ENCODE measurements at places on chromosomes 4 and X. TPM values are rescaled to one million over a fixed set of nuclear protein-coding genes. Genes with fewer than 3 reads are reported as not detected.

- no peak for DNase-seq
Measured at GRCh38 chr4:139721789-139722188, 56.2 kb downstream of the MGST2 start.

GRCh38 chr4:23934223-23934622 is 44.4 kb upstream of the PPARGC1A start:
- DNase-seq, result no peak

GRCh38 chr4:20106921-20107320 is 144.8 kb upstream of the SLIT2 start:
- no peak for DNase-seq

GRCh38 chrX:18390941-18391538 is 34.4 kb upstream of the CDKL5 start:
- DNase-seq, result no peak

DNA sequence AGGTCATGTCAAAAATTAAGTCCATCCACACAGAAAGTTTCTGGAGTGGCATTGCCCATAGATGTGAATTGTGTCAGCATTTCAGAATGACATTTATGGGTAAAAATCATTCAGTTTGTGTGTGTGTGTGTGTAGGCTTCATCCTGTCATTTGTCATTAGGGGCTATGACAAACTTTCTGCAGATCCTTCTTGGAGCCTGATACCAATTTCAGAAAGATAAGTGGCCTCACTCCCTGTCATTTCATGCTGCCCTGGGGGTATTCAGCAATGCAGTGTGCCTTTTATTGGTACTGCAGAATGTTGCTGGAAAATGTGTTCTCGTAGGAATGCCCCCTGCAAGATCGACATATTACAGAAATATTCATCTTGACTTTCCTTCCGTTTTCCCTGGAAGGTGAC is 659.7 kb downstream of the NLGN4X start:
- no peak for DNase-seq

DNA sequence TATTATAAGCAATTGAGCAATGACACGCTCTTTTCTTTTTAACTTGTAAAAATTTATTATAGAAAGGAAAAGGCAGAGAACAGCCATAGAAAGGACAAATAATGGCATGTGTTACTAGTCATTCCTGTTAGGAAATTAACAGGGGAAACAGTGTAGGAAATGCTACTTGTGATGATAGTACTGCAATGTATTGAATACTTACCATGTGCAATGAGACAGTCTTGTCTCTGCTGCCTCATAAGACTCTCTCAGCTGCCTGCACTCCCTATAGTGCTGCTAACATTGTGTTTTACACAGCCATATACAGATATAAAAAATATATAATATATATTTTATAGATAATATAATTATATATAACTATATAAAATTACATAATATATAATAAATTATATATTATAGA is 62.3 kb upstream of the SHOX start:
- DNase-seq, result no peak

DNA sequence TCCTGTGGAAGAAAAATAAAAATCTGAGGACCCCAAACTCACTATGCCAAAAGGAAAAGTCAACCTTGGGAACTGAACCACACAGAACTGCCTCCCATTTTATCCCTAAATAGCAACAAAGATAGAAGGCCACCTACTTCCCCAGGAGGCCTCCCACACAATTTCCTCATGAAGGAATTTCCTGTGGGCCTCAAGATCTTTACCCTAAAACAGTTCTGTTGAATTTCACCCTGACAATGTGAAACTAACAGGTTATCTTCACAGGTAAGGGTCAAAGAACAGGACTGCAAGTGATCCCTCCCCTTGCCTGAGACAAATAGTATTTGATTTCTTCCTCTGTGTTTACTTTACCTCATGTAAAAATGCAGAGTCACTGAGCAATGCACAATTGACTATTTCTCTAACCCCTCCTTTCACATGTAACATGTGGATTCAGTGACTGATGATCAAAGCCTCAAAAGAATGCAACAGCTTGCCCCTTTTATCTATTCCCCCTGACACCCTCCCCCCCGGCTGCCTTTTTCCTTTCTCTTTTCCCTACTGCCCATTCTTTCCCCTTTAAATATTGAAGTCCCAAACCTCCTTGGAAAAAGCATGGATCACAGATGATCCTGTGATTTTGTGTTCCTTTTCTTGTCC is 33.3 kb downstream of the MEPE start:
- no peak for DNase-seq

- DNase-seq, result peak; percentile 81
Measured at GRCh38 chr4:1192091-1192492, 19.7 kb upstream of the SPON2 start.

DNA sequence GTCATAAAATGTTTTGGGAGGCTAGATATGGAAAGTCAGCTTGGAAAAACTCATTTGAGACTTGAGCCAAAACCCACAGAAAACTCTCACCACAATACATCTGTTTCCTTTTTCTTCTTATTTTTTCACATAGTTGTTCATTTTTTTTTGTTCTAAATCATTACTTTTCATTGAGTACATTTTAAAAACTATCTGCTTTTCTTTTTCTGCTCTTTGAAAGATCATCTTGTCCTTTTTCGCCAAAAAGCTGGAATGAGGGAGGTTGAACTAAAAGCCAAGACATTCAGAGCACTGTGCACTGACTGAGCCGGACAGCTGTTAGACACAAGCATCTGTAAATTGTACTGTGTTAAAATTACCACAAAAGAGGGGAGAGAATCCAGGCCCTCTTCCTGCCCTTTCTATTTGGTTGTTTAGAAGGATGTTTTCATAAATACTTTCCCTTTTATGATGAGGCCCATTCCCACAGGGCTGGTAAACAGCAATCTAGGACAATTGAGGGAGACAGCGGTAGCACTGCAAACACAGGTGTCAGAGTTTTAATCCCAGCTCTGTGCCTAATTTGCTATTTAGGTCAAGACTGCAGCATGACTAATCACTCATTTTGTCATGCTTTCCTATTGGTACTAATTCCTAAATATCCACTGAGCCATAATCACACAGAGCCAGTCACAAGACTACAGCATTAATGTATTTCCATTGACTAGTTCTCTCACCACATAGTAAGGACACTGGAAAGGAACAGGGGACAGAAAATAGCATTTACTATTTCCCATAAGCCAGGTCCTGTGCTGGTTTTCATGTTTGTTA is 7.3 kb upstream of the RNF150 start:
- no peak for DNase-seq

The SLC2A9 gene
- 3.1 TPM for total RNA-seq

The LRP2BP gene
- total RNA-seq, result 10.8 TPM

Measured in occipital lobe (tissue), 3 donors.